Esophagus squamous epithelium (tissue), 5 donors: ENCODE measurements at places on chromosomes 3 and 15. TPM values are rescaled to one million over a fixed set of nuclear protein-coding genes. Genes with fewer than 3 reads are reported as not detected.

GRCh38 chr15:87778358-87778757 is 478.2 kb downstream of the NTRK3 start:
- no peak for DNase-seq

GRCh38 chr15:69627548-69628158 is 175.0 kb downstream of the RPLP1 start:
- no peak for DNase-seq

Gene ITIH4
- total RNA-seq, result 2.3 TPM

- no peak for DNase-seq
Observed at GRCh38 chr15:70086636-70087035, 11.1 kb downstream of the TLE3 start.

Gene PPP1R14D
- not detected for total RNA-seq

DNA sequence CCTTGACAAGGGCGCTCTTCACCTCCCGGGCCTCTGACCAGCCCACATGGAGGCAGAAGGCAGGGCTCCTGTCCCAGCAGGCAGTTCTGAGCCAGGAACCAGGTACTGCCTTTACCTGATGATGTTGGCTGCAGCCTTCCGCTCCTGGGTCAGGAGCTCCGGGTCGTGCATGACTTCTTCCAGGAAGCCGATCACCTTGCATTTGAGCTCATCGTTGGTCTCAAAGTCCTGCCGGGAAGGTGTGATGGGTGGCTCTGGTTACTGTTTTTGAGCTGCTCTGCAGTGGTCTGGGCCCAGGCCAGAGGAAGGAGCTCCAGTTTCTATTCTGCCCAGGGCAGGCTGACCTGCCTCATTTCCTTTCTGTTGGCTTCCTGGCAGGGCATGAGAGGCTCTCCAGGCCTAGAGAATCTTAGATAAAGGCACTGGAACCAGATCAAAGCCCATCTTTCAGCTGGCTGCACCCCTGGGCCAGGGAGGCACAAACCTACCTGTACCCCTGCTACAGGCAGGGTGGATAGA is 53.2 kb upstream of the CTSH start:
- no peak for DNase-seq

DNA sequence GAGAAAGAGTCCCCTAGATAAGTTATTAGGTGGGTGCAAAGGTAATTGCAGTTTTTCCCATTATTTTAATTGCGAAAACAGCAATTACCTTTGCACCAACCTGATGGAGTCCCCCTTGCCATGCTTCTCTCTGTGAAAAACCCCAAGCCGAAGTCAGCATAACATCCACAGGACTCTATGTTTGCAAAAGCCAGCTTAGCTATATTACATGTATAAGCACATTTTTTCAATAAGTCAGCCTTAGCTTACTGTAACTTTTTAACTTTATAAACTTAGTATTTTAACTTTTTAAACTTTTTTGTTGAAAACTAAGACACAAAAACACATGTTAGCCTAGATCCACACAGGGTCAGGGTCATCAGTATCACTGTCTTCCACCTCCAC is 21.4 kb upstream of the MUC20 start:
- no peak for DNase-seq

Gene LRRC31
- not detected for total RNA-seq

Gene TMCO5A
- total RNA-seq, result not detected

Gene TF
- 5.8 TPM for total RNA-seq

GRCh38 chr3:71803248-71803647 is 18.3 kb upstream of the PROK2 start:
- no peak for DNase-seq

DNA sequence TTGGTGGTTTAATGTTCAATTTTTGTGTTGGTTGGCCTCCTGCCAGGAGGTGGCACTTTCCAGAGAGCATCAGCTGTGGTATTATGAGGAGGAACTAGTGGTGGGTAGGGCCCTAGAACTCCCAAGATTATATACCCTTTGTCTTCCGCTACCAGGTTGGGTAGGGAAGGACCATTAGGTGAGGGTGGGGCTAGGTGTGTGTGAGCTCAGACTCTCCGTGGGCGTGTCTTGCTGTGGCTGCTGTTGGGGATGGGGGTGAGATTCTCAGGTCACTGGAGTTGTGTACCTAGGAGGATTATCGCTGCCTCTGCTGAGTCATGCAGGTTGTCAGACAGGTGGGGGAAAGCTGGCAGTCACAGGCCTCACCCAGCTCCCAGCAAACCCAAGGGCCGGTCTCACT is 187.1 kb downstream of the DPH6 start:
- DNase-seq, result no peak

Gene FGD5
- 5.7 TPM for total RNA-seq

Gene SLCO2A1
- 6.3 TPM for total RNA-seq

DNA sequence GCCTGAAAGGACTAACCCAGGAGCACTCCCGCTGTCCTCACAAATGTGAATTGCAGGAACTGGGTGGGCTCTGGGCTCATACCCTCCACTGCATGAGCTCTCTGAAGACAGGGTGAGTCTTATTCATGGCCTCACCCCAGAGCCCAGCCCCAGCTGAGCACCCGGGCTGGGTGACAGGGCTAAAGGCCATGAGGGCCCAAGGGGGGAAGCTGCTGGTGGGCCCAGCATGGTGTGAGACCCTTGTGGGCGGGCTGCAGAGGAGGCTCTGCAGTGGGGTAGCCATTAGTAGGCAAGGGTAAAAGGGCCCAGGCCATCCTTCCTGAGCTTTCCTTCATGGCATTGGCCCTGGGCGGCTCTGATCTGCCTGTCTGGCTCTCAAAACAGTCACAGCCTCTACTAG is 30.3 kb downstream of the SRPRB start:
- no peak for DNase-seq

DNA sequence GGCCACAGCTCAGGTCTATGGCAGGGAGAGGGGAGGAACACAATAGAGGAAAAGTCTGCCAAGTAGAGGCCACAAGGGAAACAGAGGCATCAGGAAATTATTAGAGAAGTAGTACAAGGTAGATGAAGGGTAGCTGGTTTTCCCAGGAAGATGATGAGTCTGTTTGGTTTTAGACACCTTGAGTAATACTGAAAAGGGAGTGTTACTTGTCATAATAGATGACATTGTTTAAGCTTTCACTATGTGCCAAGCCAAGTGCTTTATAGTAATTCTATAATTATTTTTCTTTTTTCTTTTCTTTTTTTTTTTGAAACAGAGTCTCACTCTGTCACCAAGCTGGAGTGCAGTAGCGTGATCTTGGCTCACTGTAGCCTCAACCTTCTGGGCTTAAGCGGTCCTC is 13.7 kb downstream of the PXK start:
- DNase-seq, result no peak

Gene KLHL6
- 1.8 TPM for total RNA-seq

DNA sequence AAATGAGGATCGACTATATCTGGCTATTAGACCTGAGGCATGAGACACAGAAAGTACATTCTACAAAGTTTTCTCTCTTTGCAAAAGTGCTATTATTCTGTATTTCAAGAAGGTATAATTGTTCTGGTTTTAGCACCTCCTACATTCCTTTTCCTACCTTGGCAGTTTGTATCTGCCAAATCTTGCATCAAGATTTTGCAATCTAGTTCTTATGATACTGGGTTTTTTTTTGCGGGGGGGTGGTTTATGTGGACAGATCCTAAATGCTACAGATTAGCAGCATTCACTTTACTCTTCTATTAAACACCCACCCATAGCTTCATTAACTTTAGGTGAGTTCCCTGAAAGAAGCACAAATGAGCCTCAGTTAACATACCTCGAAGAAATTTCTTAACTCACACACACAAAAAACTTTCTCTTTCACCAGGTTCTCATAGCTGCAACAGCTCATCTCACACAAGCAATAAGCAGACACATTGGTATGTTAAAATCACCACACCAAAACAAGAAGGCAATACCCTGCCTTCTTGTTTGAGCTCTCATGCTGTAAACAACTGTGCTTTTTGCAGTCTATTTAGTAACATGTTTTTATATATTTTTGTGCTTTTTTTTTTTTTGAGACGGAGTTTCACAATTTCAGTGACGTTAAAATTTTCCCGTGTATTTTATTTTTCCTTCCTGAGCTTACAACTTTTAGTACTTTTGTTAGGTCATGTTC is 73.0 kb upstream of the VGLL4 start:
- DNase-seq, result no peak
